ENCODE measurements at places on chromosomes 2 and 18.

DNA sequence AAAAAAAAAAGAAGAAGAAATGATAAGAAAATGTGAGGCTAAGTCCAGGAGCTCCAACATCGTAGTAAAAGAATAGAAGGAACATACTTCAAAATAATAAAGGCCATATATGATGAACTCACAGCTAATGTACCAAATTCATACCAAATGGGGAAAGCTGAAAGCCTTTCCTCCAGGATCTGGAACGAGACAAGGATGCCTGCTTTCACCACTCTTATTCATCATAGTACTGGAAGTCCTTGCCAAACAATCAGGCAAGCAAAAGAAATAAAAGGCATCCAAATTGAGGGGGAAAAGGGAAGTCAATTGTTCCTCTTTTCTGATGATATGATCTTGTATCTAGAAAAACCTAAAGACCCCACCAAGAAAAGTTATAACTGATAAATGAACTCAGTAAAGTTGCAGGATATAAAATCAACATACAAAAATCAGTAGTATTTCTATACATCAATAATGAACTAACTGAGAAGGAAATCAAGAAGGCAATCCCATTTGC, 170.6 kb downstream of the METTL4 start:
- no peak for DNase-seq

- no peak for DNase-seq
These were observed 47.7 kb downstream of the MYOM1 start for GRCh38 chr18:3172097-3172496.

DNA sequence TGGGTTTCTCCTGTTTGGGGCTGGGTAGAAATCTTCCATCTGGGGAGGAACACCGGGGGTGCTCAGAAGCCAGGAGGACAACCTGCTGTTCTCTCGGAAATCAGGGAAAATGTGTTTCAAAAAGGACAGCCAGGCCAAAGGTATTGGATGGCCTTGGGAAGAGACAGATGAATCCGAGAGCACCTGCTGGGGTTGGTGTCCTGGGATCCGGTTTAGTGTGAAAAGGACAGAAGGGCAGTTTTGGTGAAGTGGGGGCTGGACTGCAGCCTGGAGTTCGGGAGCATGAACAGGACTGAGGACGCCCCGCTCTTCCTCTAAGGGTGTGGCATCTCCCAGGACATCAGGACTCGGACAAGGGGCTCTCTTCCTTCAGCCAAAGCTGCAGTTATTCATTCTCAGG, 24.9 kb upstream of the SNTG2 start:
- no peak for DNase-seq

DNA sequence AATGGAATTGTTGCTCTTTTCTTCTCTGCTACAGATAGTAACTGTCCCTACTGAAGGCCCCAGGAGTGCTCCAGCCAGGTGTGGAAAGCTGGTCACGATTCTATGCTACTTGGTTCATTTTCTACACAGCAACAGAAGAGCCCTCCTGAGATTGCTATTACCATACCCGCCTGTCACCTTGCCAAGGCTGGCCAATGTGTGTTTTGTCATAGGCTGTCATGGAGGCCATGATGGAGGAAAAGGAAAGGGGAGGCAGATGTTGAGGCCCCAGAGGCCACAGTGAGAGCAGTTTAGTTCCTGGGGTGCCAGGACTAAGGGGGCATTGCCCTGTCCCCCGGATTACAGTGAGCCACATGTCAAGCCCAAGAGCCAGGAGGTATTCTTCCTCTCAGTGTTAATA, 952 bp downstream of the ELMOD3 start:
- DNase-seq = no peak

DNA sequence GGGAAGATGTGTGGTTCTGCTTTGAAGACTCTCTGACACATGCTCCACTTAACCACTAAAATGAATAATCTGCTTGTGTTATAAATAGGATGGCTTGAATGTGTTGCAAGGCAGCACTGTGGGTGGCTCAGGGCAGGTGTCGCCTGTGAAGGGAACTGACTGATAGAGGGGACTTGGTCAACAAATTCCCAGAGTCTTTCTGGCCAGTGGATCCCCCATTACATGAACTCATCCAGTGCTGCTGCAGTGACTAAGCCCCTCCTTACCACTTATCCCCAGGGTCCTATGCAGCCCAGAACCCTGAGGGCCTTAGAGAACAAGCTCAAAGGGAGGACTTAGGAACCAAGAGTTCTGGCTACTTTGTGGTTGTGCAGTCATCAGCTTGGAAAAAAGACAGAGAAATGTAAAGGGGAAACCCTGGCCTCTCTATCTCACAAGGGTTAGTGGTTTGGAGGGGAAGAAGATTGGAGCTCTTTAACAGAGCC, 226.2 kb upstream of the TNP1 start:
- peak; percentile 49 for DNase-seq

- no peak for DNase-seq
These were observed 8.3 kb downstream of the CAPG start for GRCh38 chr2:85401844-85402243.

DNA sequence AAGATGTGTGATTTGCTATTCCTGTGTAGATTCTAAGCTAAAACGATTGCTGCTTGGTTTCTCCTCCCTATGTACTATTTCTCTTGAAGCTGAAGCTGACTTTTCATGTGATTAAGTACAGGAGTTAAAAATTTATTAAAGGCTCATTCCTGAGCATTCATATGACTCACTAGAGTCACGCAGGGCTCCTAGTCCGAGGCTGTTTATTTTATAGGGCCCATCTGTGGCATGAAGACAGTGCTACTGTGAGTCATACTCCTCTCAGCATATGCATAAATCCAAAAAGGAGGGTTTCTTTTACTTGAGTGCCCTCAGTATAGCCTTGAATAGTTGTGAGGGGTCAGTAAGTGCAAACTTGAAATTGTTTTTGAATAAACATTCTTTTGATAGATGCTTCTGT, 378.8 kb downstream of the PTPRM start:
- no peak for DNase-seq

DNA sequence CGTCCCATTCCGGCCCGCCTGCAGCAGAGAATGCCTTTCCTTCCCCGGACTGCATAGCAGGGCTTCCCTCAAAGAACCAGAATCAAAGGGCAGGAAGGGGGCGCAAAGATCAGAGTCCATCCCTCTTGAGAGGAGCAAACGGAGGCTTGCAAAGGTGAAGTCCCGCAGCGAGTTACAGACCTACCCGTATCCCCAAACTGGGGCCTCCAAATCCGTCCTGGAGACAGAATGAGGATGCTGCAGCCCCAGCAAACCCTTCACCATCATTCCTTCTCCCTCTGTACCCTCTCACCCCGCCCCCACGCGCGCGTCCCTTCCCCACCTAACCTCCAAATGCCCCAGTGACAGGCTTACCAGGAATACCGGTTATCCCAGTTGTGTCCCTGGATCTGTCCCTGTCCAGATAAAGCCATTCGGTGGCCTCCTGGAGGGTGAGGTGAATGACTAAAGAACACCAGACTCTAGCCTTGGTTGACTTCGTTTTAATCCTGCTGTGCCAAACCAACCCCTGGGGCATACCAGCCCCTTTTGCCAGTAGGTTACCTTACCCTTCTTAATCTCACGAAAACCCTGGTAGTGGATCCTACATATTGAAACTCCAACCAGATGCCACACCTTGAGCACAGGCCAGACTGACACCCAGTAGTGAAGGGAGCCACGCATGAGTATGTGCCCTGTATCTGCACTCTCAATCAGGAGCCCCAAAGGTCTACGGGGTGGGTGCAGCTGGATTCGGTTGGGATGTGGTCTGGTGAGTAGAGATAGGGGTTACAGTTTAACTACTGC, 961 bp upstream of the SLC40A1 start:
- peak; percentile 10 for DNase-seq

GRCh38 chr18:50697509-50697908, 122.3 kb downstream of the MRO start:
- DNase-seq = no peak

DNA sequence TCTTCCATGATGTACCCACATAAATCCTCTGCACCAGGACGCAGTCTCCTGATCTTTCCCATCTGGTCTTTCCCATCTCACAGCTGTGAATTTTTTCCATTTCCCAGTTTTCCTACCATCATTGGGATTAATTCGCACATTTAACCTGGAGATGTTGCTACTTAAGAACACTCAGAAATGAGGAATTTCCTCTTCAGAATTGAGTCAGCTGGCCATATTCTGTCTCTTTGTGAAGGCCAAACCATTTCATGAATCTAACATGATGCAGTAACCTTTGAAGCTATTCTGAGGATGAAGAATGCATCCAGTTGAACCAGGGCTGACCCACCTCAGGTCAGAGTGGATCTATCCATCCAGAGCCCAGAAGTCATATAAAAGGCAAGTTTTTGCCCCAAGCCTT, 326.8 kb downstream of the SETBP1 start:
- no peak for DNase-seq

DNA sequence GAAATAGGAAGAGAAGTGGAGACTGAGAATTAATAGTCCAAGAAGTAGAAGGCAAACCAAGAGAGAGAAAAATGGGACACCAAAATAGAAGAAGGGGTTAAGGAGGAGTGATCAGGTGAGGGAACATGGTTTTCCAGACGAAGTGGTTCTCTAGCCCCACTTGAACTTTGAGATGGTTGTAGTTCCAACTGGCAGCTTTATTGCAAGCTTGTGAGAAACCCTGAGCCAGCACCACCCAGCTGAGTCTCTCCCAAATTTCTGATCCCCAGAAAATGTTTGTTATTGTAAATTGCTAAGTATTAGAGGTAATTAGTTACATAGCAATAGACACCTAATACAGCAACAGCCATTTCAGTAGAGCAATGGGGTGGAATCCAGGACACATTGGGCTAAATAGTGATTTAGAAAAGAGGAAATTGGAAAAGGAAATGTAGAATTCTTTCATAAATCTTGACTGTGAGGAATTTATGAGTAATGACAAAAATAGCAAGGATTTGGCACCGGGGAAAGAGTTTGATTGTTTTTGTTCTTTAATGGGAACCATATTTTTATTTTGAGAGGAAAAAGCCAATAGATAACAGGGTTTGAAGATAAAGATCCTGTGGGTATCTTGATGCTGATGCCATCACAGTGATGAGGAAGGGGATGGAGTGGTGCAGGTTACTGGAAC, 62.1 kb upstream of the XDH start:
- no peak for DNase-seq

GRCh38 chr2:152537081-152537651, 180.1 kb downstream of the PRPF40A start:
- DNase-seq = no peak
